NCI-H1436 (cell line): ENCODE measurements at places on chromosomes 1 and 21.
A peak's percentile ranks its signal among the peaks of the same experiment; 100 is the strongest.

- no peak for DNase-seq
These were observed 25.1 kb downstream of the IARS2 start for GRCh38 chr1:220119043-220119512.

DNA sequence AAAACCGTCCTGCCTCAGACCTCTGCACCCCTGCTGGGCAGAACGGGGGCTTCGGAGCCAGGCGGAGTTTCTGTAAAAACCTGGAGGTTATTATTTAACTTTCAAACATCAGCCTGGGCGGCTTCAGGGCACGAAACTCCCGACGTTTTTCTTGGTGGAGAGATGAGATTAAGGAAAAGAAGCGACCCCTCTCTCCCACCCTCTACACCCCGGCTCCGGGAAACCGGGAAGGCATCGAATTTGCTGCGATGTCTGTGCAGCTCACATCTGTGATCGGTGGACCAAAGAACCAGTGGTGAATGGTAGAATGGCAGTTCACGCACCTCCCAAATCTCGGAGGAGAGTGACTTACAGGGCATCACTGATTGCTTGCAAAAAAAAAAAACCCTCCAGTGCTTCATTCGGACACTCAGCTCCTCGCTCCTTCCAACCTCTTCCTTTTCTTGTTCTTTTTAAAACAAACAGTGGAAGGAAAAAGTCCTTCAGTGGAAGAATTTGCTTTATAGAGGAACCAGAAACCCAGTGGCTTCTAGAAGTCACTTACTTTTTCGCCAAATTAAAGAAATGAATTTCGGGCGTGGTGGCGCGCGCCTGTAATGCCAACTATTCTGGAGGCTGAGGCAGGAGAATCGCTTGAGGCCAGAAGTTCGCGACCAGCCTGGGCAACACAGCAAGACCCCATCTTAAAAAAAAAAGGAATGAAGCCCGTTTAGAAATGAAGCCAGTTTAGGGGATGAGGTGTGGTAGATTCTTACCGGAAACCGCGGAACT lies 884 bp downstream of the PHACTR4 start:
- DNase-seq: peak; percentile 16

- DNase-seq: no peak
These were observed 185.7 kb downstream of the FOXD2 start for GRCh38 chr1:47623557-47623940.

GRCh38 chr1:165595246-165595938 lies 35.6 kb upstream of the MGST3 start:
- no peak for DNase-seq

DNA sequence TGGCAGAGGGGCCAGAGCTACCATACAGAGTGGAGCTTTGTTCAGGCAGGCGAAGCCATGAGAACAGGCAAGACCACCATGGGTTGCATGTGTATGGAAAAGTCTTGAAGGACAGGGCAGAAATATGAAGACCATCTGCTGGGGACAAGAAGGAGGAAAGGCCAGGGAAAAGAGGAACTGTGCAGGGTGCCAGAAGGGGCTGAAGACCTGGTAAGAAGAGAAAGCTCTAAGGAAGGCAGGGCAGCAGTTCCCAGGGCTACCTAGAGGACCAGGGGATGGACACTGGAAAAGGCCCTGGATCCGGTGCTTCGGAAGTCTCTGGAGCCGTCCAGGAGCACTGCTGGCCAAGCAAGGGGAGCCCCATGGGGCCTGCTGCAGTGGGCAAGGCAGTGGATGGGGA lies 43.4 kb downstream of the PKP1 start:
- DNase-seq: no peak

- no peak for DNase-seq
These were observed 647.7 kb downstream of the KCNT2 start for GRCh38 chr1:195960580-195960979.

DNA sequence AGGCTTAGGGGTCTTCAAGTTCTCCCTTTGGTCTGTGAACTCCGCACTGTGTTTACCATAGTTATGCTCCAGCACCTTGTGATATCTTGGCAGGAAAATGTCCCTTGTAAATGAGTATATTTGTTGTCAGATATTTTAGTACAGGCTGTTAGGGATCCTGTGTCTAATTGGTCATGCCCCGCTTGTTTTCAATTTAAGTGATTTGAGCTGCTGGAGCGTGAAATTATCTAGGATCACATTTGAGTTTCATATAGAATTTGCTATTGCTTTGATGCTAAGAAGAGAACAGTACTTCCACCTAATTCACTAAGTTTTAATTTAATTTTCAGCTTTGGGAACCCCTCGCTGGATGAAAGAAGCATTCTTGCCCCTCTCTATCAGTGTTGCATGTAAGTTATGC lies 15.4 kb upstream of the TOR3A start:
- DNase-seq: peak; percentile 17

DNA sequence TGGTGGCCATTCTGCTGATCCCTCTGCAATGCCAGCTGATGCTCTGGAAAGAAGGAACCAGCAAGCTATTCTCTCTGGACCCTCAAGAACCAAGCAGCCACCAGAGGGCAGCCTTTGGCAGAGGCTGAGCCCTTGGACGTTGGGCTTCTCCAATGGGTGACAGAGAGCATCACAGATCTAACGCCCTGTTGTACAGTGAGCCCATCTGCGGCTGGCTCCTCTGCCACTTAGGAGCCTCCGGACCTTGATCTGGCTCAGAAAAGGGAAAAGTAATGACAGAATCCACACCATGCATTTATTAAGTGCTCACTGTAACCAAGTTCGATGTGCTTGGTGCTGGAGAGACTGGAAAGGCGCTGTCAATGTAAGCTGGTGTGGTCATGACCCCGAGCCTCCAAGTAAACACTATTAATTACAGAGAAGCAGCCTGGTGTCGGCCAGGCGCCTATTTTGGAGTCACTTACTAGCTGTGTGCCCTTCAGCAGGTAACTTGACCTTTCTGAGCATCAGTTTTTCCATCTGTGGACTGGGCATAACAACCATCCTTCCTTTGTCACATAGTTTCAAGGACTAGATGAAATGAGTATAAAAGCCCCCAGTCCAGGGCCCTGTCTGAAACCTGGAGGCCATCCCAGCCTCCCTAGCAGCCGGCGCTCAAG lies 34.9 kb downstream of the ECE1 start:
- peak; percentile 63 for DNase-seq

- DNase-seq: no peak
These were observed 2.9 kb upstream of the PRDX6 start for GRCh38 chr1:173474097-173474779.

DNA sequence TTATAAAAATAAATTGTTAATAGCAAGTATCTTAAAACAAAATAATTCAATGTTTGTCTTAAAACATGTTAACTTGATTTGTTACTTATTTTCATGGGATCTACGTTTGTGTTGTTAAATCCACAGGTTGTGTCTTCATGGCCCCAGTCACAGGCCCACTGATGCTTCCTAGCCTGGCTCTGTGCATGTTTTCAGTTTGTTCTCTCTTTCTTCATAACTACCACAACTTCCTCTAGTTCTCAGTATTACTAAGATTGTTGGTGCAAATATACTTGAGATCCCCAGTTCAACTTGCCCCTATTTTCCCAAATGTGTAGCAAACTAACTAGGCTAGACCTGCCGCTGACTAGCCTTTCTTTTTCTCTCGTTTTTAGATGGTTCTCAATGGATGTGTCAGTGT lies 250.5 kb downstream of the NRIP1 start:
- no peak for DNase-seq

GRCh38 chr1:167673265-167673664 lies 43.2 kb downstream of the RCSD1 start:
- DNase-seq: no peak

DNA sequence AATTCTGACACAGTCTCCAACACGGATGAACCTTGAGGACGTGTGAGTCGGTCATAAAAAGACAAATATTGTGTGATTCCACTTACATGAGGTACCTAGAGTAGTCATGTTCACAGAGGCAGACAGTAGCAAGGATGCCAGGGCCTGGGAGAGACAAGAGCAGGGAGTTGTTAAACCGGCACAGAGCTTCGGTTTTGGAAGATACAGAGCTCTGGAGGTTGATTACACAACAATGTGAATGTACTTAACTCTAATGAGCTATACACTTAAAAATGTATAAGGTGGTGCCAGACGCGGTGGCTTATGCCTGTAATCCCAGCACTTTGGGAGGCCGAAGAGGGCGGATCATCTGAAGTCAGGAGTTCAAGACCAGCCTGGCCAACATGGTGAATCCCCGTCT lies 37.8 kb upstream of the NEK2 start:
- DNase-seq: no peak

DNA sequence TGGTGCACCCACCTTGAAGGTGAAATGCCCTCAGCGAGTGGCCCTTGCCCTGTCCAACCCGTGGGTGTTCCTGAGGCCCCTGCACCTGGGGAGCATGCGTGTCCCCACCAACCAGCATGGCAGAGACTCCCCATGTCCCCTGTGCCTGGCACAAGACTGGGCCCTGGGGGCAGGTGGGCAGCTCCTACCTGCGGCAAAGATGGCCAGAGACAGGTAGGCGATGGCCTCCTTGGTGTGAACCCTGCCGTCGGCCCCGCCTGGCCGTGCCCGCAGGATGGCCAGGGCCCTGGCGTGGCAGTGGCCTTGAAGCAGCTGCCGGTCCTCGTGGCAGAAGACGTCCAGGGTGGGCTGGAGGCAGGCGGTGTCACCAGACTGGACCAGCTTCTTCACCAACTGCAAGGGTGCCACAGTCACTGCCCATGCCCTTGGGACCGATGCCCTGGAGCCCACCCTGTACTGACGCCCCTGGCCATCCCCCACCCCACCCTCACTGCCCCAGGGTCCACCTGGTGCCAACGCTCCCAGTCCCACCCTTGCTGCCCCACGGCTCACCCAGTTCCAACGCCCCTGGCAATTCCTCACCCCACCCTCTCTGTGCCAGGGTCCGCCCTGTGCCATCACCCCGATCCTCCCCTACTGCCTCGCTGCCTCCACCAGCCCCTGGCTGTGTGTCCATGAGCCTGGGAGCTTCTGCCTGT lies 15.7 kb downstream of the TTC34 start:
- DNase-seq: no peak

GRCh38 chr1:240415532-240415931 lies 196.4 kb downstream of the GREM2 start:
- DNase-seq: no peak

DNA sequence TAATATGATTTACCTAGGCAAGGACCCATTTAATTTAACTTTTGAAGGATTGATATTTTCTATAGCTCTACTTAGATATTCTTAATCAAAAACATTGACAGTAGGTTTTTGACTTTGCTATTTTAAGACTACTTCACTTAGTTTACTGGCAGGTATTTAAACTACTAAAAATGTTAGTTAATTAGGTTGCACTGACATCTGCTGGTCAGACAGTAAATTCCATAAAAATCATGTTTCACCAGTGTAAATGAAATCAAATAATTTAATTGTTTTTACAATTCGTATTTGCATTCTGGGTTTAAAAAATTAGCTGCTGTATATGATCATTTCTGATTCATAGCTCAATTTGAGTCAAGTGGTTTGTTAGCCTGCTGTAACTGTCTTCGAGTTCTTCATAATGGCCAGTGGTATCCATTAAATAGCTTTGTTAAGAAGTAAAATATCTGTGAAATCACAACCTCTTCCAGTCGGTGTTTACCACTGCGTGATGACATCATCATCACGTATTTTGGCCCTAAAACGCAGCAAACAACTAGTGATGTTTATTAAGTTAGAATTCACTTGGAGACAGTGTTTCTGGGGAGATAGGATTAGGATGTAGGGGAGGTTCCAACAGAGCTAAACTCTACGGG lies 26.2 kb downstream of the EXTL2 start:
- no peak for DNase-seq

DNA sequence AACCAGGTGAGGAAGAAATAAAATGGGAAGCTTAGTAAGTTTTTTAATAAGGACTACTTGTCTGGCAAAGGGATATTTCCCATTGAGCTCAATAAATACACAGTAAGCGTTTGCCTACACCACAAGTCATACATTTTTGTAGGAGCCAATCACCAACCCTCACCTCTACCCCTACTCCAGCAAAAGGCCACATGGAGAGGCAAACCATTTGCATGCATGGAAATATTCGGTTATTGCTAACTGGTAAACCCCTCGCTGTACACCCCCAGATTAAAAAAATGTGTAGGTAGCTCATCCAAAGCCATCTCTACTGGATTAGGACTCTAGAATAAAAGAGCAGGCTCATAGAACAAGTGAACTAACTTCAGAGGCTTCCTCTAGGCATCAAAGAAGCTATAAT lies 21.1 kb downstream of the PDPN start:
- no peak for DNase-seq

DNA sequence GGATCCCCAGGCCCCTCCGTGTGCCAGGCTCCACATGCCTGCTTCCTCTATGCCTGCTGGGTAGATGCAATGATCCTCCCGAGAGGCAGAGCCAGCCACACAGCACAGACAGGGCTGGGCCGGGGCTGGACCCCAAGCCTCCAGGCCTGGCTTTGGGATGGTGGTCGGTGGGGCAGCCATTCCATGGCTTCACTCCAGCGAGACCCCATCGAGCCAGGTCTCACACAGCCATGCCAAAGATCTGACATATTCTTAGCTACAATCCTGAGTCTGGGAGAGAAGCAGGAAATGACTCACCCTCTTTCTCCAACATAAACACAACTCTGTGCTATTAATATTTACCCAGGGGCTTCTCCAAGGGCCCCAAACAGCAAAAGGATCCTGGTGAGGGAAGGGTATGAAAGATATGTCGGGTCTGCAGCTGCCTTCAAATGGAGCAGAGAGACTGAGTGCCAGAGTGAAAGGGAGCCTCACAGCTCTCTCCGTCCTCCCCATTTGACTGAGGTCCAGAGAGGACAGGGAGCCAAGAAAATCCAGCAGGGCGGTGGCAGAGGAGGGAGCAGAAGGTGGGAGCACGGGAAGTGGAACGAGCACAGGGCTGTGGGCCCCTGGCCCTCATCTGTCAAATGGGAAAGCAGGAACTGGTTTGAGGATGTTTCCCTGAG lies 639.5 kb downstream of the MATN1 start:
- DNase-seq: no peak

DNA sequence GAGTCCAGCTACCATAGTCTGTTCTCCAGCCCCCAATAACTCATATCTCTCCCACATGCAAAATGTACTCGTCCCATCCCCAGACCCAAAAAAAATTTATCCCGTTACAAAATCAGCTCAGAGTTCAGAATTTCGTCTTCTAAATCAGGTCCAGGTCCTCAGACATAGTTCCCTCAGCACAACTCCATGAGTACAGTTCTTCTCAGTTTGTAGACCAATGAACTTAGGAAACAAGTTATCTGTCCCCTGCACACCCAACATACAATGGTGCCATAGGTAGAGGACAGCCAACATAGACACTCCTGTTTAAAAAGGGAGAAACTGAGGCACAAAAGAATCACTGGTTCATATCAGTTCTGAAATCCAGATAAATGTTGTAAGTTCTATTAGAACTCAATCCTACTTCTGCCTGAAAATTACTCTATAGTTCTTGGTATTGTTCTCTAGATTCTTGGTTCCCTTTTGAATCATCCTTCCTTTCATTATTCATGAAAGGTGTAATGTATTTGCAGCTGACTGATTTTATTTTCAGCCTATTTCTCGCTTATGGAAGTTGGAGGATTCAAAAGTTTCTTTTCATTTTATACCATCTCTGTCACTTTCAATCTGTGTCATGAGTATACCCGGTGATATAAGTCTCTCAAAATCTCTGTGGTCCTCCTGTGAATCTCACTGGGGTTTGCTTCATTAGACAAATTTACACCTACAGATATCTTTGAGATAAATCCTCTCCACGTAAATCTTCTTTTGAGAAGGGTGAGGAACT lies 75.8 kb upstream of the TSPAN2 start:
- no peak for DNase-seq

GRCh38 chr1:172325531-172325930 lies 95.0 kb upstream of the C1orf105 start:
- DNase-seq: no peak
